ENCODE measurements at places on chromosomes 7 and 10. TPM values are rescaled to one million over a fixed set of nuclear protein-coding genes. Genes with fewer than 3 reads are reported as not detected.
A peak's percentile ranks its signal among the peaks of the same experiment; 100 is the strongest.

GRCh38 chr7:64882341-64883112 is 20.5 kb upstream of the ZNF273 start:
- H3K4me3 ChIP-seq, result peak overlapping the region; percentile 23
- H3K36me3 ChIP-seq, result no peaks in the 10 kb centered on the region
- no peak overlapping the region for H3K27ac ChIP-seq
- H3K27me3 ChIP-seq, result peaks cover 3% of the 10 kb centered on the region
- H3K4me1 ChIP-seq, result no peaks in the 10 kb centered on the region
- DNase-seq, result peak; percentile 37

GRCh38 chr7:2520761-2521290 is 1.3 kb downstream of the LFNG start:
- no peaks in the 10 kb centered on the region for H3K36me3 ChIP-seq
- H3K4me1 ChIP-seq, result peaks cover 2% of the 10 kb centered on the region
- H3K4me3 ChIP-seq, result peak overlapping the region; percentile 59
- no peak for DNase-seq
- H3K27me3 ChIP-seq, result no peaks in the 10 kb centered on the region

- H3K27ac ChIP-seq, result no peak overlapping the region
- no peaks in the 10 kb centered on the region for H3K4me1 ChIP-seq
- H3K27me3 ChIP-seq, result no peaks in the 10 kb centered on the region
- no peak overlapping the region for H3K4me3 ChIP-seq
These were observed 116.0 kb downstream of the SLIT1 start for GRCh38 chr10:97069576-97070362.

- H3K27me3 ChIP-seq, result no peaks in the 10 kb centered on the region
- DNase-seq, result no peak
- no peaks in the 10 kb centered on the region for H3K36me3 ChIP-seq
- no peak overlapping the region for H3K27ac ChIP-seq
- no peaks in the 10 kb centered on the region for H3K4me1 ChIP-seq
These were observed 43.8 kb downstream of the RASGEF1A start for GRCh38 chr10:43223056-43223455.

DNA sequence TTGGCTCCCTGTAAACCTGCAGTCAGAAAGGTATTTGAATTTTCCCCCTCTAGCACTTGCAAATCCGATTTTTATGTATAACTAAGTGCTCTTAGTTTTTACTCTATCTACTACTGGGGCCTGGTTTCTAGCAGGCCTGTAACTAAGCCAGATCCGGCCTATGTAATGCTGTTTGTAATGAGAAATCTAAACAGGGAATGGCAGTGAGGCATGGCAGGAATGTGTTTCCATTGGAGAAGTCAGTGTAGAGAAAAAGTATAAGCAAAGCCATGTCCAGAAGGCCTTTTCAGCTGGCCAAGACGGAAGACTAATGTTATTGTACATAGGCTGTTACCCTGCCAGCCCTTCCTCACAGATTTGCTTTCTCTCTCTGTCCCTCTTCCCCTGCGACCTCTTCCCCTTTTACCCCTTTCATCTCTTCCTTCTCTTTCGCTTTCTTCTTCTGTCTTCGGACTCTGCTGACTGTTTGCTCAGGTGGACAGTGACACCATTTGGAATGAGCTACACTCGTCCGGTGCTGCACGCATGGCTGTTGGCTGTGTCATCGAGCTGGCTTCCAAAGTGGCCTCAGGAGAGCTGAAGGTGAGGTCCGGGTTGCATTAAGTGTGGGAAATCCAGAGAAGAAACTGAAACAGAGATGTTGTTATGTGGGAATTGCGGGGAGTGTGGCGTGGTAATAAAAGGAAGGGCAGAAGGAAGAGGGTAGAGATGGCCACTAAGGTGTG is 297.5 kb downstream of the HDAC9 start:
- H3K27me3 ChIP-seq, result no peaks in the 10 kb centered on the region
- no peak for DNase-seq
- H3K4me3 ChIP-seq, result no peak overlapping the region
- no peak overlapping the region for H3K27ac ChIP-seq
- H3K4me1 ChIP-seq, result no peaks in the 10 kb centered on the region

DNA sequence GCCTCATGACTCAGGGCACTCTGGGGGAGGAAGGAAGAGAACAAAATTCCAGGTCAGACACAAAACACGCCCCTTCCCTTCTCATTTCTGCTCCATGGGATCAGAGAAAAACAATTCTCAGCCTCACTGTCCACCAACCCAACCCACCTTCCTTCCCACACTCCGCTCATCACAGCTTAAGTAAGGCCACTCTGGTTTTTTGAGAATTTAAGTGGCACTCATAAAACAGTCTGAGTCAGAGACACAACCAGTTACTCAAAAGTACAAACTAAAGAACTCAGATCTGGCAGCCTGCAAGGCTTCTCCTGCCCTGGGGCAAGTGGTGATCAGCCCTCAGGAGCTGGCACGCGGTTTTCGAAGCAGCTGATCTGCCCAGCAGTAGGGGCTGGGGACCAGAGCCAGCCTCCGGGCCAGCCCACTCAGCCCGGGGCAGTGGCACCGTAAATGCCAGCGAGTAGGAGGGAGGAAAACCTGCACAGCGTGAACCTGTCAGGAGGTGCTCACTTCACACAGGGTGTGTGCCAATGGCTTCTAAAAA is 39.1 kb upstream of the ABLIM1 start:
- H3K4me1 ChIP-seq, result no peaks in the 10 kb centered on the region
- H3K4me3 ChIP-seq, result no peak overlapping the region
- no peak overlapping the region for H3K27ac ChIP-seq
- DNase-seq, result no peak
- H3K27me3 ChIP-seq, result no peaks in the 10 kb centered on the region

The LIPJ gene
- total RNA-seq, result not detected

The LIPK gene
- total RNA-seq, result not detected

The PAOX gene
- total RNA-seq, result 4.8 TPM

The ABCB1 gene
- 53.2 TPM for total RNA-seq

The ASAH2 gene
- 1.0 TPM for total RNA-seq

Measured in liver (tissue), 10 donors.